ACHN (cell line): ENCODE measurements at places on chromosomes 4 and X.

DNA sequence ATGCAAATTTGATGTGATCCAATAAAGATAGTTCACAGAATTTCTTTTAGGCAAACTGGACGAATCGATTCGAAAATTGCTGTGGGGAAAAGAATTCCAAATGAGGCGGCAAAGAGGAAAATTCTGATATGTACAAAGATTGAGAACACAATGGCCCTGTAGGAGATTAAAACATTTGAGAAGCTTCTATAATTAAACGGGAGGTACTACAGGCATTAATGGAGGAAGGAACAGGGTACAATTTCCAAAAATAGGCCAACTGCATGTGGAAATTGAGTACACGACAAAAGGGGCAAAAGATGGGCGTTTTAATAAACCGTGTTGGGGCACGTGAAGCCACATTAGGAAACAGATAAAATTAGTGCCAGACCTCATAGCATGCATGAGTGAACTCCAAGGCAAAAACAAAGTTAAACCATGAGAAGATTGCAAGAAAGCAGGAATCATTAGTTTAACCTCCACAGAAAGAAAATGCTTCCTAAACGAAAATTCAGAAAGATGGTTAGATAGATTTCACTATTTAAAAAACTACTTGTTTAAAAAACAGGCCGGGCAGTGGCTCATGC, 68.4 kb downstream of the DHRSX start:
- no peak for DNase-seq

- no peak for DNase-seq
Observed at GRCh38 chr4:2823671-2824328, 19.8 kb upstream of the ADD1 start.

- no peak for DNase-seq
Observed at GRCh38 chr4:81954271-81954670, 419.5 kb downstream of the HNRNPD start.

GRCh38 chr4:23931489-23931830, 41.6 kb upstream of the PPARGC1A start:
- DNase-seq: no peak

GRCh38 chr4:22635692-22636091, 57.0 kb upstream of the GBA3 start:
- DNase-seq: no peak

- peak; percentile 62 for DNase-seq
Observed at GRCh38 chrX:52608961-52609360, 45.7 kb downstream of the SSX7 start.

GRCh38 chr4:165070560-165070959, 16.9 kb downstream of the TRIM75 start:
- DNase-seq: no peak
